ENCODE measurements at places on chromosomes 4 and X.

GRCh38 chr4:175385797-175386196, 426.3 kb downstream of the GPM6A start:
- no peak for DNase-seq

DNA sequence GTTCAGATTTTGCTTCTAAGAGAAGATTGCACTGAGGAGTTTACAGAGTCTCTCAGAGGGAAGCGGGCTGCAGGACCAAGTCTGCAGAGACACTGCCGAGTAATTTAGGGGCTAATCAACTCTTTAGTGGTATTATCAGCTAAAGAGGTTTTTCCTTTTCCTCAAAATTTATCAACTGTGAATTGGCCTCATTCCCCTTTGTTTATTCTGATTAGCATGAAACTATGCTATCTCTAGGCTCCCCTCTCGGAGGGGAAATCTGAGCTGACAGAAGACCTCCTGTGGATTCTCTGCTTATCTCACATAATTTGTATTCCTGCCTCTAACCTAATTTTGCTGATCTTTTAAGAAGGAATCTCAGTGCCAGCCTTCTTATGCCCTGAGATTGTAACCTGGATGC, 201.0 kb downstream of the DCTD start:
- no peak for DNase-seq

DNA sequence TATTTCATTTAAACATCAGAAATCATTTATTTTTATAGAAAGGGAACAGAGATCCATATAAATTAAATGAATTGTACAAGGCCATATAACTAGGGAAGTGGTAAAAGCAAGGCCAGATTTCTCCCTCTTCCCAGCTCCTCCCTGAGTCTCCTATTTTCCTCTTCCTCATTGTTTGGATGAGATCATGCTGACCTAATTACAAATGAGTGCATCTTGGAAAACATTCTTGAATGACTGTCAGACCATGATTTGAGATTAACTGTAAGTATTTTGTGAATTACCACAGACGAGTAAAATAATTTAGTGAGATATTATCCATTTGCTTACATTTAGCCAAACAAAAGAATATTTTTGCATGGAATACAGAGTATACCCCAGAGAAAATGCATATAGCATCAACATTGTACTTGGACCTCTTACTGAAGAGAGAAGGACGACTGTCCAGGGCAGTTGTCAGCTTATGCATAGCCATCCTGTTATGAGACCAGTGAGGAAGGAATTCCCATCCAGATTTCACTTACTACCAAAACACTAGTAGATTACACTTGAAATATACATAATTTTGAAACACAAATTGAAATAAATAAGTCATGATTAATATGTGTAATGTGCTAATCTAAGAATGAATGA, 47.3 kb downstream of the SLAIN2 start:
- DNase-seq, result peak; percentile 46

DNA sequence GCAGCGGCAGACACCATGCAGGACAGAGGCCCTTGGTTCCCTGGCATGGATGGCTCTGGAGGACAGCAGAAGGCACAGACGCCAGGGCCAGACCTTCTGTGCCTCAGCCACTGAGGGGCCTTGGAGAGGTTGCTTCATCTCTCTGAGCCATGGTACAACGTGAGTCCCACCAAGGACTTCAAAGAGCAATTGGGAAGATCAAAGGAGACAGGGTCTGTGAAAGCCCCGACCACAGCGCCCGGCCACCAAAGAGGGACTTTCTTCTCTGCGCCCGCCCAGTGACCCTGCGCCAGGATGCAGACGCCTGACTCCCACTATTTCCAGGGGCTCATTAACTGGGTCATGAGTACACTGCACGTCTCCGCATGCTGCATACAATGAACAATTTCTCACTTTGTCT, 174.0 kb downstream of the AFAP1 start:
- DNase-seq, result no peak

DNA sequence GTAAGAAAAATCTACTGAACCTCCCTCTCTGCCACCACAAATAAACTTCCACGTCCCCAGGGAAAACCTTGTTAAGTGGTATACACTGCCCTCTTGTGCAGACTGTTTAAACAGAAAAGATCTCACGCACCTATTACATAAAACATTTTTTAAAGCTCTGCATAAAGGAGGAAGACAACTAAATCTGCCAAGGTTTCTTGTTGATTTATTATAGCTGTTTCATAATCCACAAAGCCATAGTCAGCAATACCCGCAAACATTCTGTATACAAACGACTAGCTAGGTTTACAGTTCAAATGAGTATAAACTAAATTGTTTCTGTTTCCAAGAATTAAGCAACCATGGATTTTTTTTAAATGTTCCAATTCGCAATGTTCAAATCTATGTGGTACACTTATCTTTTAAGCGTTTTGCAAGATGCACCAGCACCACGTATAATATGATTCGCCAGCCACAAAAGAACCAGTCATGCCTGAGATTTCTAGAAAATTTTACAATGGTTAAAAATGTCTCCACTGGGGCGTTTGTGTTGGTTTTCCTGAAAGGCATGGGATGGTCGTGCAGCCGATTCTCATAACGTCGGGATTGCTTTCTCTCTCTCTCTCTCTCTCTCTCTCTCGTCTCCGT, 164.6 kb downstream of the PRKX start:
- DNase-seq, result peak; percentile 77

GRCh38 chr4:153296040-153296823, 48.3 kb upstream of the MND1 start:
- DNase-seq, result no peak

- DNase-seq, result peak; percentile 68
Measured at GRCh38 chr4:1200425-1201035, 28.1 kb upstream of the SPON2 start.

- DNase-seq, result no peak
Measured at GRCh38 chr4:103095080-103095479, 4.6 kb downstream of the BDH2 start.

GRCh38 chrX:148133105-148133725, 152.1 kb downstream of the FMR1NB start:
- no peak for DNase-seq

DNA sequence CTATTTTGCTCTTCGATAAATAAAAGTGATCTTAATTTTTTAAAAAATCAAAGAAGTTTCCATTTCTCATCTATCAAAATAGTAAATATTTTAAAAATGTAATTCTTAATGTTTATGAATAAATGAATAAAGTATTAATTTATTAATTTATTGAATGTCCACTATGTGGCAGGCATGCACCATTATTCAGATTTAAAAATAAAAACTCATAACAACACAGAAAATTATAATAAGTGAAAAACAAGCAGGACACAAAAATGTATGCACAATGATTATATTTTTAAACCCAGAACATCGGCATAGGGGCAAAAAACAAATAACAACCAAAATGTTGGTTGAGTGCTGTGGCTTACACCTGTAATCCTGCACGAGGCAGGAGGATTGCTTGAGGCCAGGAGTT, 5.3 kb upstream of the PYURF start:
- DNase-seq, result no peak

DNA sequence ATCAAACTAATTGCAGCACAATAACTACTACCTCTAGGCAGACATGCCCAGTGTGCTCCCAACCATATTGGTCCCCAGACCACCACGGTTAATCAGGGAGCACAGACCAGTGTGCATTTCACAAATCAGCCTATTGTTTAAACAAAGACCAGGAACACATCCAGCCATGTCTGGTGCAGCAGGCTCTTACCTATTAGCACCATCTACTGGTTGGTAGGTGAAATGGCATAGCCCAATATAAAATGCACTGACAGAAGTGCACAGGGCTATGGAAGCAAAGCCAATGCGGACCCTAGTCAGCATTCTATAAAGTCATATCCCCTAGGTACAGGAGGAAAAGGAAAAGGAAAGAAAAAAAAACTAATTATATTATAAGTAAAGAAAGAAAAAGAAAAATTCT, 15.5 kb upstream of the CYLC1 start:
- DNase-seq, result peak; percentile 4

DNA sequence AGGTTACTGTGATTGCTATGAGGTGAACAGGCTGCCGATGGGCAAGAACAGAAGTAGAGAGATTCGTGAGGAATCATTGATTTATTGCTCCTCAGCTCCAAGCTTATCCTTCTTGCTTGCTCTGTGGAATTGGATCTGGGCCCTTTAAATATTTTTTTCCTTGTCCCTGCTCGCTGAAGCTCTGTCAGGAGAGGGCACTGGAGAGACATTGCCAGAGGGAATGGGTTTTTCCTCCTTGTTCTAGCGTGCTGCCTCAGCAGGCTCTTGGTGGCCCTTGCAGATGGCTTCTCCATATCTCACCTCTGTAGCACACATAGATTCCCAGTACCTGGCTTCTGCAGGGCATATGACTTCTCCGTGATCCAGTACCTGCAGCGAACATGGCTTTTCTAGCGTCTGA, 67.4 kb downstream of the CNGA2 start:
- no peak for DNase-seq

GRCh38 chr4:100165809-100166208, 24.5 kb downstream of the DDIT4L start:
- no peak for DNase-seq

DNA sequence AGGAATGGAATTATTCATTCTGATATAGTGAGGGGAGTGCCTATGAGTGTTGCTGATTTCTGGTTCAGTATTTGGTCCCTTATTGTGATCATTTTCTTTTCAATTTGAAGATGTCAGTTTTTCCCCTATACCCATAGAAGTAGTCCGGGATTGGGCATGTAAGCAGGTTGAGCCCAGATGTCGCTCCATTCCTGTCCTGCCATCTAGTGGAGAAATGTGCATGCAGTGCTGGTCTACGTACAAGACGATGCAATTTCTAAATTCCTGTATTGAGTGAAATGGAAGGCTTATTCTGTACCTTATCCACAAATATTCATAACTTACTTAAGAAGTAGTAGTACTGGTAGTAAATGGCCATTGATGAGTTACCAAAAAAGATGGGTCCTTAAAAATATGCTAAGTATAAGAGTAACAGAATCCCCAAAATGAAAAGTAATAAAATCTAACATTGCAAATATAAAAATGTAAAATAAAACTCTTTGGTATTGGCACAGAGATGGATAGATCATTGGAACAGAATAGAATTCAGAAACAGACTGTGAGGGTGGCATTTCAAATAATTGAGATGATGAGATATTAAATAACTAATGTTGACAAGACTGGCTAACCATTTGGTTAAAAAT, 60.9 kb downstream of the UGT8 start:
- peak; percentile 49 for DNase-seq

GRCh38 chr4:40283413-40283812, 51.7 kb upstream of the CHRNA9 start:
- no peak for DNase-seq

- DNase-seq, result no peak
Measured at GRCh38 chrX:38937400-38937799, 136.1 kb downstream of the MID1IP1 start.

GRCh38 chr4:100721077-100721476, 203.3 kb upstream of the EMCN start:
- DNase-seq, result no peak

- no peak for DNase-seq
Measured at GRCh38 chr4:82225030-82225429, 148.8 kb downstream of the HNRNPD start.

- no peak for DNase-seq
Measured at GRCh38 chrX:96464880-96465558, 219.6 kb upstream of the DIAPH2 start.

DNA sequence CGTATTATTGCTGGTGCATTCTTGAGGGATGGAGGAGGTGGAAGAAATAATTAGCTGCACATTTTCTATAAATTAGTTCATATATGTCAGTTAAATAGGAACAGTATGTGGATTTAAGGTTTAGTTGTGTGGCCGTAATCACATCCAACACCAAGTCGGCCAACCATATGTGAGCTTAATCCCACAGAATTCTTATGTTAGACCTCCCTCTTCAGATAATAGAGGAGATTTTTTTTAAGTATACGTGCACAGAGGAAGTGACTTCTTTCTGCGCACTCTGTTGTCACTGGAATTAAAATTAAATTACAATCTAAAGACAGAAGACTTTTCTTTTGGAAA, 2.1 kb downstream of the SEPTIN11 start:
- DNase-seq, result no peak

DNA sequence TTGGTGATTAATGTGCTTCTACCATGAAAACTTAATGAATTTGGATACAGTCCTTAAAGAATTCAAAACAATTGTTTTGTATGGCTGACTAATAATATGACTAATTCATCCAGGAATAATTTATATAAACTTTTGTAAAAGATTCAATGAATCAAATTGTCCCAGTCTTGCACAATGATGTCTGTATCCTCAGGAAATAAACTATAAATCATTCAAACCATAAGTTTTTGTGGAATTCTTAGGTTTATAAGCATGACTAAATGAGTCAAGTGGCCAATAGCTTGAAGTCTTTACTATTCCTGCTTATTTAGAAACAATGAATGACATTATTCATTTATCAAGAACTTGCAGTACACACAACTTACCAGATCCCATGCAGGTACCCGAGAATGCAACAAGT, 935.0 kb upstream of the INTU start:
- peak; percentile 87 for DNase-seq

DNA sequence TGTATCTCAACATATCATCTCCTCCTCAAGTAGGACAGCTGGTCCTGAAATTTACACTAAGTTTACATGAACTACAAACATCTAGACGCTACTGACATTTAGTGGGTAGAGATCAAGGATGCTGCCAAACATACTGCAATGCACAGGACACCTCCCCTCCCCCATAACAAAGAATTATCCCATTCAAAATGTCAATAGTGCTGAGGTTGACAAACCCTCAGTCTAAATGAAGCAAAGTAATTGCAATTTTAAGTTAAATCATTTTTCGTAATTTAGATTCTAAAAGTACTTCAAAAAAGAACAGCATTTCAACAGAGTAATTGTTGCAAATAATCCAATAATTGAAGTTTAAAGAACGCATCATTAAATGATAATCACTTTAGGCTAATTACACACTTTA, 1.2 kb downstream of the PRMT9 start:
- no peak for DNase-seq

- DNase-seq, result peak; percentile 50
Measured at GRCh38 chrX:74371425-74372222, 49.7 kb upstream of the SLC16A2 start.
